ENCODE measurements at places on chromosomes 3 and 15. TPM values are rescaled to one million over a fixed set of nuclear protein-coding genes. Genes with fewer than 3 reads are reported as not detected.
A peak's percentile ranks its signal among the peaks of the same experiment; 100 is the strongest.

DNA sequence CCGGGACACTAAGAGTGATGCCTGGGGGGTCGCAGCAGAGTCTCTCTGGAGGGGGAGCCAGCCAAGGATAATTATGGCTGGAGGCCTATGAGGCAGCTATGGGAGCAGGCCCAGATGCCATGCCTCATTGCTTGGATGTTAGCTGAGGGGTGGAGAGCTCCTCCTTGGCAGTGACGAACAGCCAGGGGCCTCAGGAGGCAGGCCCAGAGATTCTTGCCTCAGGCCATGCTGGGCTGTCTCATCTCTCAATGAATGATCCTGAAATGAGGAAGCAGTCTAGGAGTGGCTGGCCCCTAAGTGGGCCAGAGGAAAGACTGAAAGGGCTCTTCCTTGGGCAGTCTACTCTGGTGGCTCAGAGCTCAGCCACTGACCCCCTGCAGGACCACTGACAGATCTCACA is 21.3 kb downstream of the KIF9 start:
- peaks cover 23% of the 10 kb centered on the region for H3K27me3 ChIP-seq
- no peak overlapping the region for H3K27ac ChIP-seq
- peaks cover 4% of the 10 kb centered on the region for H3K4me1 ChIP-seq

GRCh38 chr3:5423076-5423475 is 235.6 kb downstream of the EDEM1 start:
- H3K4me1 ChIP-seq: no peaks in the 10 kb centered on the region
- no peak for DNase-seq
- H3K27me3 ChIP-seq: no peaks in the 10 kb centered on the region
- no peak overlapping the region for H3K4me3 ChIP-seq
- no peak overlapping the region for H3K27ac ChIP-seq
- H3K36me3 ChIP-seq: no peaks in the 10 kb centered on the region

DNA sequence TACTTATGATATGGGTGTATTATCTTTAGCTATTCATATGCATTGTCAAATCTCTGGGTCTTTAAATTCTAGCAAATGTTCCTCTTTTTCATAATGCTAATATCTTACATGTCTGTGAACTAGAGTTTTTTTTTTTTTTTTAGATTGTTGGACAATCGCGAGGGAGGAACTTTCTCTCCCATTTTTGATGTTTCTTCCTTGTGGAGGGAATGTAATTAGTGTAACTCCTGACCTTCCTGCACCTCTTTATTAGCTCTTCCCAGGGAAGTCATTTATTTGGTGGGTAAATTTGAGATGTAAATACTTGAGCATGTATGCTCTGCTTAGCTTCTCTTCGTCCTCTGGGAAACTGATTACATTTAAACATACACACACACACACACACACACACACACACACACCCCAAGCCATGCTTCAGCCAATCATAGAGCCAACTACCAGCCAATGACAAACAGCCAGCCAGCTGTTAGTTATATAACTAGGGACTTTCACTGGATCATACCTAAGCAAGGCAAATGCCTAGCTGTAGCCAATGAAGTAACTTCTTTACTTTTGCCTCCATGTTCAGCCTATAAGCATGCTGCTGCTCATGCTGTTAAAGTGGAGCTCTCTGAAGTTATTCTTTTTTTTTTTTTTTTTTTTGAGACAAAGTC is 8.3 kb upstream of the USP8 start:
- H3K27me3 ChIP-seq: peaks cover 1% of the 10 kb centered on the region
- H3K27ac ChIP-seq: no peak overlapping the region
- no peaks in the 10 kb centered on the region for H3K4me1 ChIP-seq
- H3K4me3 ChIP-seq: no peak overlapping the region
- H3K36me3 ChIP-seq: no peaks in the 10 kb centered on the region

DNA sequence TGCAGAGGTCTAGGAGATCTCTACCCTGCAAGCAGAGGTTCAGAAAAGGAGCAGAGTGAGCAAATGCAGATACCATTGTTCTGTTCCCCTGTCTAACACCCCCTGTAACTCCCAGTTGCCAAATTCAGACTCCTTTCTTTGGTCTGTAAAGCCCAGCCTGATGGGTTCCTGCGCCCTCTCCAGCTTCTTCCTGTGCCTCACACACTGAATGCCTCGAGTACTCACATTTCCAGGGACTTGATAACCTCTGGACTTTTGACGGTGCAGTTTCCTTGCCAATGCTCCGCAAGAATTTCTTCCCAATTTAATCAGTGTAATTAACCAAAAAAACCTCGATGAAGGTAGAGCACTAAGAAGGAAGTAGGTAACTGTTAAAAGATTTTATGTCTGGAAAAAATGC is 19.3 kb downstream of the PDE8A start:
- DNase-seq: no peak
- H3K4me3 ChIP-seq: no peak overlapping the region
- H3K27ac ChIP-seq: no peak overlapping the region
- H3K27me3 ChIP-seq: no peaks in the 10 kb centered on the region

- no peaks in the 10 kb centered on the region for H3K4me1 ChIP-seq
- H3K36me3 ChIP-seq: no peaks in the 10 kb centered on the region
These were observed 513.6 kb upstream of the KCNMB2 start for GRCh38 chr3:178022599-178022998.

GRCh38 chr3:127170814-127171213 is 22.1 kb upstream of the PRR23E start:
- H3K27ac ChIP-seq: no peak overlapping the region
- H3K4me3 ChIP-seq: no peak overlapping the region
- H3K36me3 ChIP-seq: no peaks in the 10 kb centered on the region

- H3K36me3 ChIP-seq: no peaks in the 10 kb centered on the region
- H3K4me3 ChIP-seq: no peak overlapping the region
- no peak overlapping the region for H3K27ac ChIP-seq
- H3K4me1 ChIP-seq: no peaks in the 10 kb centered on the region
These were observed 275.5 kb upstream of the AZI2 start for GRCh38 chr3:28624084-28624483.

DNA sequence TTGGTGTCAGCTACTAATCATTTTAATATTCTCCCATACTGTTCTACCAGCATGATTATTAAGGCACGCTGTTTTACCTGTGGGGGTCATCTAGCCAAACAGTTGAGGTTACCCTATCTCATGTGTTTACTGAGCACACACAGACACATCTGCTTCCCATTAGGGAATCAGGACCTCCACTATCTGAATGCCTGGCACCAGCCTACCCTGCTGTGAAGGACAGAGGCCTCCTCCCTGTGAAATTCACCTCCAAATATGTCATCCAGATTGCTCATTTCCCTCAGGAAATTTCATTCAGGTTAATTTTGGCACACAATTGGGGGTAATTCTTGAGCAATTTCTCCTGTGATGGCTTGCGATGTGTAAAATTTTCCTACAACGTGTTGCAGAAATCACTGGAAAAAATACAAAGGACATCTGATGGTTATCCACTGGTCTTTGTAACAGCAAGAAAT is 155.6 kb upstream of the NR2E3 start:
- H3K36me3 ChIP-seq: no peaks in the 10 kb centered on the region
- H3K4me1 ChIP-seq: peaks cover 6% of the 10 kb centered on the region
- H3K27ac ChIP-seq: no peak overlapping the region
- H3K27me3 ChIP-seq: no peaks in the 10 kb centered on the region

- no peak overlapping the region for H3K27ac ChIP-seq
- no peak overlapping the region for H3K4me3 ChIP-seq
- peak; percentile 64 for DNase-seq
- H3K36me3 ChIP-seq: no peaks in the 10 kb centered on the region
- H3K4me1 ChIP-seq: peaks cover 2% of the 10 kb centered on the region
These were observed 335.6 kb downstream of the NLGN1 start for GRCh38 chr3:173733029-173733652.

- DNase-seq: peak; percentile 24
- no peak overlapping the region for H3K27ac ChIP-seq
- H3K36me3 ChIP-seq: no peaks in the 10 kb centered on the region
These were observed 21.7 kb upstream of the FMN1 start for GRCh38 chr15:33215941-33216872.

DNA sequence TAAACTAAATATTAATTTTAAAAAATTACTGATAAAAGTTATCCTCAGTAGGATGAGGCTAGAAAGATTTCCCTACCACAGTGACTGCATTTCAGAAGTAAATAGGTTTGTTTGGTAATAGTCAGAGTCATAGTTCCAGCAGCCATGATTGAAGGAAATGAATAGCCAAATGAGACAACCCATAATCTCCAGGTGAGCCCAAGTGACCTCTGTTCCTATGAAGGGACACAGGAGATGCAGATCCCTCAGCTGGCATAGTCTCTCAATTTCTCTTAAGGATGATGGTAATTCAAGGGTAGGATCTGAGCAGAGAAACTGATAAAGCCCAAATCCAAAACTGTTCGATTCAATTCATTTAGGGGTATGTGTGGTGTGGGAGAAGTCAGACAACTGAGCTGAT is 461.8 kb downstream of the RAP2B start:
- no peak overlapping the region for H3K4me3 ChIP-seq
- no peaks in the 10 kb centered on the region for H3K27me3 ChIP-seq
- H3K27ac ChIP-seq: no peak overlapping the region
- DNase-seq: no peak
- H3K4me1 ChIP-seq: no peaks in the 10 kb centered on the region
- no peaks in the 10 kb centered on the region for H3K36me3 ChIP-seq

DNA sequence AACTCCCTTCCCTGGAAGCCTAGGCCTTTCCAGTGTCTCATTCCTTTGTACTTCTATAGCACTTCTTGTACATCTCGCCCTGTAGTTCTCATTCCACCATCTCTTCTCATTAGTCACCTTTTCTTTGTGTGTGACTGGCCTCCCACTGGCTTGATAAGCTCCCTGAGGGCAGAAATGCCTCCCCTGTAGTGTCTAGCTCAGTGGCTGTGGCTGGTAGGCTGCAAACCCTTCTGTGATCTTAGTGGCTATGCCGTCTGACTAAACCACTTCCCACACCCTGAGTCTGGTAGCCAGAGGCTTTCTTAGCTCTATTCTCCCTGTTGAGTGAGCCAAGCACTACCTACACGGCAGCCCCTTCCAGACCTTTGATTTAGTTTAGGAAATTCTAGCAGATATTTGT is 24.4 kb upstream of the TNFAIP8L3 start:
- no peaks in the 10 kb centered on the region for H3K27me3 ChIP-seq
- H3K4me1 ChIP-seq: peaks cover 5% of the 10 kb centered on the region
- no peak overlapping the region for H3K27ac ChIP-seq
- H3K36me3 ChIP-seq: no peaks in the 10 kb centered on the region
- DNase-seq: no peak

- no peak overlapping the region for H3K4me3 ChIP-seq
- H3K4me1 ChIP-seq: no peaks in the 10 kb centered on the region
- no peaks in the 10 kb centered on the region for H3K36me3 ChIP-seq
- peaks cover 4% of the 10 kb centered on the region for H3K27me3 ChIP-seq
- H3K27ac ChIP-seq: no peak overlapping the region
These were observed 70.4 kb downstream of the ADAMTS7 start for GRCh38 chr15:78740904-78741274.

GRCh38 chr3:115975353-115975752 is 352.0 kb downstream of the GAP43 start:
- H3K4me1 ChIP-seq: no peaks in the 10 kb centered on the region
- H3K36me3 ChIP-seq: no peaks in the 10 kb centered on the region
- no peaks in the 10 kb centered on the region for H3K27me3 ChIP-seq
- H3K4me3 ChIP-seq: no peak overlapping the region

GRCh38 chr3:65027335-65027734 is 339.5 kb upstream of the ADAMTS9 start:
- H3K36me3 ChIP-seq: no peaks in the 10 kb centered on the region
- no peak for DNase-seq
- peaks cover 1% of the 10 kb centered on the region for H3K27me3 ChIP-seq
- H3K27ac ChIP-seq: no peak overlapping the region
- peaks cover 2% of the 10 kb centered on the region for H3K4me1 ChIP-seq

DNA sequence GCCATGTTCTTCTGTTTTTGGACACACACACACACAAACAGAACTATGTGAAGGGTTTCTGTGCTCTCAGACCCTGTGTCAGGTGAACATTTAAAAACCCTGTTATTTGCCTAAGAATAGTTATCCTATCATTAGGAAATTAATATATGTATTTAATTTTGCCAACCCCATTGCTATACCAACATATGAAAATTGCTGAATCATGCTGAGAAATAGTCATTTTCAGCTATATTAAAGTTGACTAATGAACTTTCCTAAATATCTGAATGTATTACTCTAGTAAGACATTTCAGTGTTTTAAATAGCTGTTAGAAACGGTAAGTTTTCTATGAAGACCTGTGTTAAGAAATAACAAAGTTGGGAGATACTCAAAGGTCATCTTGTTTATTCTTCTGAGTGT is 596.9 kb upstream of the GRM7 start:
- no peaks in the 10 kb centered on the region for H3K4me1 ChIP-seq
- no peak overlapping the region for H3K4me3 ChIP-seq
- no peak overlapping the region for H3K27ac ChIP-seq
- no peaks in the 10 kb centered on the region for H3K27me3 ChIP-seq

DNA sequence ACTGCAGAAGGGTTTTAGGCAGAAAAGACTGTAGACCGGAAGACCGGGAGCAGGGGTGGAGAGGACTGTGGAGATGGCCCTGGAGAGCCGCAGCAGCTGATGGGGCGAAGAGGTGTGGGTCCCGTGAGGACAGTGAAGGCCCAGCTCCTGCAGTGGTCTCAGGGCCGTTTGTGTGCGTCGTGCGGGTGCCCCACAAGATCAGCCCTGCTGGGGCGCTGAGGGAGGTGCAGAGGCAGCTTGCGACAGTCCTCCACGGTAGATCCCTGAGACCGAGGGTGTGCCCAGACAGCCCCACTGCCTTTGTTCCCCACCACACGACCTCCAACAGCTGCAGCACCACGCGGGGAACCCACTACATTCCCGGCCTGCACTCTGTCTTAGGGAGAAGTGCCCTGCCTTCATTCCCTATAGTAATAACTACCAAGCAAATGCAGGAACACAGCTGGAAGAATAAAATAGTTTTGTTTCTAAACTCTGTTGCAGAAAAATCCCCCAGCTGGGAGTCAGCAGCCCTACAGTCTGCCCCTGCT is 19.0 kb upstream of the CRABP1 start:
- no peak for DNase-seq
- H3K36me3 ChIP-seq: no peaks in the 10 kb centered on the region
- H3K4me3 ChIP-seq: no peak overlapping the region
- H3K4me1 ChIP-seq: peaks cover 4% of the 10 kb centered on the region
- H3K27me3 ChIP-seq: peaks cover 14% of the 10 kb centered on the region

DNA sequence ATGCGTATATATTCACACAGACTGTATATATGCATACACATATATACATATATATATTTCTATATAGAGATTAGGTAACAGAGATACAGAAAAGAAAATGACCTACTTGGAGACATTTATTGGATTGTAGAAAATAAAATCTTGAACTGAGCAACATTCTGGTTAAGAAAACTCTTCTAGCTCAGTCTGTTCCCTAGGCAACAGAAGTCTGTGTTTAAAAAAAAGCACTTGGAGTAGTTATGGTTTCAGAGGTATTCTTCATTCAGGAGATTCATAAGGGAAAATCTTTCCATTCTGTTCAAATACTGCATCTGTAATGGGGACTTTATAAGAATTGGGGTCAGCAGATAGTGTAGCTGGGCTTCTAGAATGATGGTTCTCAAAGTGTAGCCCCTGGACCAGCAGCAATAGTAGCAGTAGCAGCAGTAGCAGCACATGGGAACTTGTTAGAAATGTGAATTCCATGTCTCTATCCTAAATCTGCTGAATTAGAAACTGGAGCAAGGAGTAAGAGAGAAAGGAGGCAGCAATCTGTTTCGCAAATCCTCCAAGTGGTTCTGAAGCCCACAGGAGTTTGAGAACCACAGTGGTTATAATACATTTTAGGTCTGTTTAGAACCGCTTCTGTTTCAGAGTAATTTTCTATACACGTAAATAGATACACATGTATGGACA is 112.8 kb upstream of the TMEM108 start:
- no peaks in the 10 kb centered on the region for H3K27me3 ChIP-seq
- H3K36me3 ChIP-seq: no peaks in the 10 kb centered on the region
- H3K4me1 ChIP-seq: no peaks in the 10 kb centered on the region
- H3K4me3 ChIP-seq: no peak overlapping the region

Gene MANF
- 78.9 TPM for total RNA-seq

Gene FAM174B
- total RNA-seq: 0.56 TPM

Gene ACKR2
- not detected for total RNA-seq

Gene THBS1
- 3,217 TPM for total RNA-seq

Gene SLC25A36
- 70.3 TPM for total RNA-seq

Gene SEC62
- 52.2 TPM for total RNA-seq

Gene GOLGA8J
- not detected for total RNA-seq
